Fibroblast of gingiva (primary cell): ENCODE measurements at places on chromosomes 11 and 22.

- no peak for DNase-seq
Measured at GRCh38 chr11:120827820-120828219, 196.1 kb upstream of the TBCEL start.

DNA sequence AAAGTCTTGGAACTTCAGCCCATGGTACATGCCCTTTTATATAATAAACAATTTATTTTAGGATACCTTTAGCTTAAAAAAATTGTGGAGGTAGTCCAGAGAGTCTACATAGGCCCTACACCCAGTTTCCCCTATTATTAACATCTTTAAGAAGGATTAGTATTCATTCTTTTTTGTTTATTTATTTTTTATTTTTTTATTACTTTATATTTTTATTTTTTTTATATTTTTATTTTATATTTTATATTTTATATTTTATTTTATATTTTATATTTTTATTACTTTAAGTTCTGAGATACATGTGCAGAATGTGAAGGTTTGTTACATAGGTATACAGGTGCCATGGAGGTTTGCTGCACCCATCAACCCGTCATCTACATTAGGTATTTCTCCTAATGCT lies 15.9 kb upstream of the ABTB2 start:
- no peak for DNase-seq

GRCh38 chr22:43053176-43053575 lies 36.0 kb downstream of the TTLL1 start:
- DNase-seq: no peak

GRCh38 chr22:42560781-42561180 lies 7.0 kb downstream of the SERHL2 start:
- no peak for DNase-seq

GRCh38 chr11:86138958-86139357 lies 70.1 kb upstream of the PICALM start:
- DNase-seq: peak; percentile 63

GRCh38 chr22:33209930-33210784 lies 152.0 kb upstream of the SYN3 start:
- DNase-seq: peak; percentile 21

DNA sequence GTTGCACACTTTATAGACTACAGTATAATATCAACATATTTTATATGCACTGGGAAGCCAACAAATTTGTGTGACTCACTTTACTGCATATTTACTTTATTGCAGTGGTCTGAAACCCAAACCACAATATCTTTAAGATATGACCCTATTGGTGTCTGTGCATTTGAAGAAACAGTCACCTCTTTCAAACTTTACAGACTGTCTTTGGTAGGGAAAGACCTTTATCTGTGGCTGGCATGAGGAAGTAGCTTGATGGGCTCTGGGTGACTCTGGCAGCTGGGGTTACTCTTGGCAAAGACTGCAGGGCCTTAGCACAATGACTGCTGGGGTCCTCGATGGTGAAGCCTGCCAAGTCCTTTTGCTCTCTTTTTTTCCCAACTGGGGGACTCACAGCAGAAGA lies 21.3 kb upstream of the ABTB2 start:
- DNase-seq: no peak

GRCh38 chr11:1407668-1408067 lies 17.9 kb downstream of the BRSK2 start:
- DNase-seq: no peak

DNA sequence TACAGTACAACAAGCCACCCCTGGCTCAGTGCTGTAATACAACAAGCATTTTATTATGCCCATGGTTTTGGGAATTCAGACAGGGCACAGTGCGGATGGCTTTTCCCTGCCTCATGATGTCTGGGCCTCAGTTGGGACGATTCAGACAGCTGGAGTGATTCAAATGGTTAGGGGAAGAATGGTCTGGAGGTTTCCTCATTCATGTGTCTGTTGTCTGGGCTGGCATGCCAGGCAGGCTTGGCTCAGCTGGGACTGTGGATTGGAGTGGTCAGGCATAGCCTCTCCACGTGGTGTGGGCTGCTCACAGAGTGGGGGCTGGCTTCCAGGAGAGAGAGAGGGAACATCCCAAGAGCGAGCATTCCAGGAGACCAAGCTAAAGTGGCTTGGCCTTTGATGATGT lies 164.4 kb downstream of the C11orf91 start:
- no peak for DNase-seq

- no peak for DNase-seq
Measured at GRCh38 chr11:30683176-30683575, 97.0 kb upstream of the MPPED2 start.

DNA sequence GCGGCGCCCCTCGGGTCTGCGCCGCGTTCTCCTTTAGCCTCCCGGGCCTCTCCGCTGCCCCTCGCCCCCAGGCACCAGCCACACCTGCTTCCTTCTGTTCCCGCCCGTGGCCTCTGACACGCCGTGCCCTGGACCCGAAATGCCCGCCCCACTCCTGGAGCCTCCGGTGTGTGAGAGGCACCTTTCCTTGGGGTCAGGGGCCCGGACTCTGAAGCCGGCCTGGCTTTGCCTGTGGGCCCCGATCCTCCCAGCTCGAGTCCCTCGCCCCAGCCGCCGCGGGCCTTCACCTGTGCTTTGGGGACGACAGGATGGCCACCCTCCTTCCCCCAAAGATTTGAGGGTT lies 661 bp upstream of the CDPF1 start:
- DNase-seq: no peak

- no peak for DNase-seq
Measured at GRCh38 chr11:68669301-68670090, 14.8 kb upstream of the GAL start.

- DNase-seq: no peak
Measured at GRCh38 chr22:33873186-33873585, 47.1 kb downstream of the LARGE1 start.

DNA sequence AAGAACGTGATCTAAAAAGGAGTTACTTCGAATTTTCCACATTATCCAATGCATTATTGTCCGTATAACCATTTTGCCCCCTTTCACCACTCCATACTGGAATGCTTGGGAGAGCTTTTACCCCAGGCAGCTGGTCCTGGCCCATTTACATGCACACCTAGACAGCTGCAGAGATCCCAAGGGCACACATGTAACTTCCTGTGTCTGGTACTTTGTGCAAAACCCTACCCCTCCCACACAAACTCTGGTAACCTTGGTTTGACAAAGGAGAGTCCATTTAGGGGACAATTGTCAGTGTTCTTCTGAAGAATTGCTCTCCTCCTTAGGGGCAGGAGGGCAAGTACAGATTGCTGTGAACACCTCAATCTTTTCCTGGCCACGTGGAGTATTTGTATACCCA lies 57.3 kb upstream of the SORL1 start:
- no peak for DNase-seq

DNA sequence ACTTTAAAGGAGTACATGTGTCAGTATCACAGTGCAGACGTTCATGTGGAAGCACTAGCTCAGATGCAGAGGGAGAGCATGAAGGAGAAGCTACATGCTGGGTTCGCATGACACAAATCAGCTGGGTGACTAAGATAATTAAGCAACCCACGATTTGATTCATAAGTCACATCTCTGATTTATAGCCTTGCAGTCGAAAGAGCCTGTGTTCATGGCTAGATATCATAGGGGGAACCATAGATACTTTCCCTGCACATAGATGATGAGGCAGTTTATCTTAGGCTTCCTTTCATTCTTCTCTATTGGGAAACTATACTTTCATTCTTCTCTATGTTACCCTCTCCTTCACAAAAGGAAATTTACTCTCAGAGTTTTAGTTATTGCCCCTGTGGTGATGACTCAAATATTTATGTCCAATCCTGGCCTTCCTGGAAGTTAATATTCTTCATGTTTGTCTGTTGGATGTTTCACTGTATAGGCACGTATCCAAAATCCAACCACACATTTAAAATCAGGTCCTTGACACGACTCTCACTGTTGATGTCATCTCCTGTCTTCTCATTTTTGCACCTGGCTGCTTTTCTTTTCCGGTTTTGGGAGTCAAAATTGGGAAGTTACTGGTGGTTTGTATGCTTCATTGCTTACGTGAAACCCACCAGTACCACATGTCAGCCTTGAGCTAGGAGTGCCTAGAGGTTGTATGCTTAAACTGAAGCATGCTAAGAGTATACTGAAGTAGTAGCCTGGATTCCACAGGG lies 56.3 kb upstream of the SLC5A12 start:
- DNase-seq: peak; percentile 20

- DNase-seq: peak; percentile 60
Measured at GRCh38 chr22:31829505-31829904, 75.7 kb downstream of the DEPDC5 start.

DNA sequence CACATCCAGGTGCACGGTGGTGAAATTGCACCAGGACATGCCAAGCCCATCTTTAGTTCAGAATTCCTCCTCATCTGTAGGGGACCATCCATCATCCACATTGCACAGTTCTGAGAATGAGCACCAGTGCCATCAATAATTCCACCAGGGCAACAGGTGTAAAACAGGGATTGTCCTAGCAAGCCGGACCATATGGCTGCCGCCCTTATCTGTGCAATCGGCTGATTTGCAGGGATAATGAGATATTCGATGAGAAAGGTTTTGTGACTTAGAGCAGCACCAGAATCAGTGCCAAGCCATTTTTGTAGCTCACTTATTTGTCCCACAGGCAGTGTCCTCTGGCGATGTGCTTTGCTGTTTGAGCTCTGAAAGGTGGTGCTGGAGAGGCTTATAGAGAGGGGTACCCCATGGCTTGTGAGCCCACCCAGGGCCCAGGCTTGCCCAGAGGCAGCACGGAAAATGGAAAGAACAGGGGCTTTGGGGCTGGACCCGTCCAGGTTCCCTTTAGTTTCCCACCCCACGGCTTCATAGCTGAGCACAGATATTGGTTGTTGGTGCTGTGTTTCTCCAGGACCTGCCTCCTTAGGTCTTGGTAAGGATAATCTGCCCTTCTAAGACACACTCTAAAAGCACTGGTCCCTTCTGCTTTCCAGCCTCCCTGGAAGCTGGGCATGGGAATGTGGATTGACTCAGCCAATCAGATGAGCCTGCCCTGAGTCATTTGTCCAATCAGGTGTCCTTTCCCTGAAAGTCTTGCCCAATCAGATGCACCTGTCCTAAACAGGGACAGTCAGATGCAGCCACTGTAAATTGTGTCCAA lies 84.0 kb upstream of the SHANK2 start:
- no peak for DNase-seq

GRCh38 chr11:12084256-12084655 lies 26.1 kb upstream of the MICAL2 start:
- DNase-seq: no peak

DNA sequence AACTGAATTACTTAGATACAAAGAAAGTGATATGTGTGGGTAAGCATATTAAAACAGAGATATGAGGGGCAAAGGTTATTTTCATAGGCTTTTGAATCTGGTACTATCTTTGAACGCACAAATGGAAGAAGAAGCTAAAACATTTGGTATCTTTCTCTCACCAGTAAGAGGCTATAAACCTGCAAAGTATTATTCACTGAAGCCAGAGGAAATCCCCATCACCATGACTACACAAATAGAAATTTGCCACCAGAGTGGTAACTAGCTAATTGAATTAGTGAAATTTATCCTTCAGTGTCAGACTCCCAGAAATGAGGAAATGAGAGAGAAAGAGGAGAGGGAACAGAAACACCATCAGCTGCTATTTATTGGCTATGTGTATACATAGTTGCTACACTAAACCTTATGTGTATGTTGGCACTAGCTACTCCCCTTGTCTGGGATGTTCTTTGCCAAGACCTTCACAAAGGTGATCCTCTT lies 503.4 kb downstream of the DLG2 start:
- no peak for DNase-seq

GRCh38 chr22:49620666-49621065 lies 207.0 kb downstream of the BRD1 start:
- DNase-seq: no peak

DNA sequence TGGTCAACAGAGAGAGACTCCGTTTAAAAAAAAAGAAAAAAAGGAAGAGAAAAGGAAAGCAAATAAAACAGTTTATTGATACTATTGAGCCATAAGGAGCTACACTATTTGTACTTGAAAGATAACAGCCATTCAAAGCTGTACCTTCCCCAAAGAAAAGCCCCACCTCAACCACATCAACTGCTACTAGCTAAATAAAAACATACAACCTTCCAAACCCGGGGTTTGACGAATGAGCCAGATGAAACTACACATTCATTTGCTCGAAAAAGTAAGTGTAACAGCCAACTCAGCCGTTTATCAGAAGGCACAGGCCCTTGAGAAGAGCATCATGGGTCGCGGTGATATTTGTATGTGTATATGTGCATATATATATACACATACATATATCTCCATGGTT lies 78.4 kb downstream of the SIK3 start:
- DNase-seq: no peak

GRCh38 chr11:124611064-124611463 lies at the start of gene PANX3:
PANX3 (plus strand) TSS chr11:124611428; CDS start chr11:124611557, 129 bp downstream.
- no peak for DNase-seq

- DNase-seq: no peak
Measured at GRCh38 chr11:20760811-20761210, 91.4 kb downstream of the NELL1 start.

DNA sequence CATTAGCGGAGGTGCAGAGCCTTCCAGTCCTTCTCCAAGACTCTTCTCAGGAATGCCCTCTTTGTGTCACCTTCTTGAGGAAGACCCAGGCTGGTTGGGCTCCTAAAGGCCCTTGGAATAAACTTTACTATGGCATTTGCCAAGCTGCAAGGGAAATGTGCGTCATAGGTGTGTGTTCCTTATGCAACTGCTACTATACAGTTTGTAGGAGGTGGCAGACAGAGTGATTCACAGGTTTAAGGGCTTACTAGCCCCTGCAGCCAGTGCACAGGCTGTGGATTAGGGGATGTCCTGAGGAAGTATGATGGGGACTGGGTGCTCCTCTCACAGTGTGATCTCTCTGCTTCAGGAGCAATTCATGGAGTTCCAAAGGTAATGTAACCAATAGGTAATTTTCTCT lies 74.6 kb downstream of the TENM4 start:
- no peak for DNase-seq

DNA sequence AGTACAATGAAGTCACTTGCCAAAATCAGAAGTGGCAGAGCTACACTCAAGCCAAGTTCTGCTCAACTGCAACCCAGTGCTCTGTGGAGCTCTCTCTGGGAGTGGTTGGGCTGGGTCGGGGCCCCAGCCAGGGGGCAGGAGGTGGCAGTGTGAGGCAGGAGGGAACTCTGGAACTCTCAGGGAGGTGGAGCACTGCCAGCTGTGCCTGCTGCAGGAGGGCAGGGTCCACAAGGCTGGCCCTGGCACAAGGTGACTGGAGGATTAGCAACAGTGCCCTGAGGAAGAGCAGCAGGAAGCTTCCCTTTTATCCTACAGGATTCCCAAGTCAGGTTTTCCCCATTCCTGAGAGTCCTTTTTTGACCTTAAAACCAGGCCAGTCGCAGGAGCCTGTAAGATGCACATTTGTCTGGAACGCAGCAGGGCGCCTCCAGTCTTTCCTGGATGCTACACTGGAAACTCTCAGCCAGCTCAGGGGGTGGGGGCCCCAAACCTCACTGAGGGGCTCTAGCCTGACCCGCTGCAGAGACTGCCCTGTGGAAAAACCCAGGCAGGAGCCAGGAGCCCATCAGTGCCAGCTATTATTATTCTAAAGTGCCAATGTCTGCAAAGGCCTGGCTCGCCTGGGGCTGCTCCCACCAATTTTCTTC lies 31.8 kb downstream of the DKK3 start:
- DNase-seq: no peak

GRCh38 chr11:20056109-20056949 lies 103.9 kb downstream of the DBX1 start:
- DNase-seq: no peak

GRCh38 chr11:19774817-19775580 lies 62.4 kb downstream of the NAV2 start:
- no peak for DNase-seq
